ENCODE measurements at places on chromosomes 7 and 10.

GRCh38 chr10:72058989-72059842 is 29.1 kb downstream of the SPOCK2 start:
- DNase-seq: no peak

DNA sequence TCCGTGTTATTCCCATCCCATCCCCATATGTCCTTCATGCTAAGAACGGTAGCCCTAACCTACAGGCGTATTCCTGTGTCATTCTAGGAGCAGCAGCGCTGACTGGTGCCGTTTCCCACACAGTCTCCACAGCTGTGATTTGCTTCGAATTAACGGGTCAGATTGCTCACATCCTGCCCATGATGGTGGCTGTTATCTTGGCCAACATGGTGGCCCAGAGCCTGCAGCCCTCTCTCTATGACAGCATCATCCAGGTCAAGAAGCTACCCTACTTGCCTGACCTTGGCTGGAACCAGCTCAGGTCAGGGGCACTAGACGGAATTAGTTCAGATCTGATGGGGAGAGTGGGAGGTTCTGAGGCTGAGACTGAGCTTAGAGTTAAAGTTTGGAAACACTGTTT is 20.7 kb downstream of the FAM131B start:
- DNase-seq: no peak

DNA sequence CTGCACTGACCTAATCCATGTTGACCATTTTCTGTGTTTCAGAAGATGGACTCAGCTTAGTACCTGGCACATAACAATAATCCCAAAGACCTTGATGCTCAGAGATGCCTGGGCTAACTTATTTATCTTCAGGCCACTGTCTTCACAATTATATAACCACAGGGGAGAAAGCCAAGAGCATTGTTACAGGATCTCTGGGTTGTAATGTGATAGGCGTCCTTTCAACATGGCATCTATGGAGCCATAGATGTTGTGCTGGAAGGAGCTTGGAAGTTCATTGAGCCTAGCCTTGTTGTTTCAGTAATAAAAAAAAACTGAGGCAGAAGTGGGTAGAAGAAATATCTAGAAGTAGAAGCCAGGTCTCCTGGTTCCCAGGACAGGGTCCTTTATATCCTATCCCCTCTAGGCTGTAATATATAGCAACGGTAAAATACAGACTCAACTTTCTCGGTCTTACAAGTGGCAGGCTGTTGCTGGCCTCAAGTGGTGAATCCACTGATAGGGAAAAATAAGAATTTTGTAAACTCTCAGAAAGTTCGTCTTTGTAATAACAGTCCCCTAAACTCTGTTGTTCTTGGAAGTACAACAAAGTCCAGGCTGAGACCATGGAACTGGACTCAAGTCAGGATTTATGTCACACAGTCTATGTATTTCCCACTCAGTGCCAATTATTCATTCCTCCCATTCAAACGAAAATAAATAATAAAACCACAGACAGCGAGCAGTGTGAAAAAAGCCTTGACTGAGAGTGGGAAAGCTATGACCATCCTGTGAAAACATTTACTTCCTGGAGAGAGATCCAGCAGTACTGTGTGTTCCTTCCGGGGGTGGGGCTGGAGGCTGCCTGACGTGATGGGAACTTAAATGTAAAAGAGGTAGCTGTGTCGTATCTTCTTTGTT is 277.6 kb downstream of the REEP3 start:
- DNase-seq: no peak

- DNase-seq: no peak
Measured at GRCh38 chr10:35607475-35608327, 2.6 kb downstream of the GJD4 start.

DNA sequence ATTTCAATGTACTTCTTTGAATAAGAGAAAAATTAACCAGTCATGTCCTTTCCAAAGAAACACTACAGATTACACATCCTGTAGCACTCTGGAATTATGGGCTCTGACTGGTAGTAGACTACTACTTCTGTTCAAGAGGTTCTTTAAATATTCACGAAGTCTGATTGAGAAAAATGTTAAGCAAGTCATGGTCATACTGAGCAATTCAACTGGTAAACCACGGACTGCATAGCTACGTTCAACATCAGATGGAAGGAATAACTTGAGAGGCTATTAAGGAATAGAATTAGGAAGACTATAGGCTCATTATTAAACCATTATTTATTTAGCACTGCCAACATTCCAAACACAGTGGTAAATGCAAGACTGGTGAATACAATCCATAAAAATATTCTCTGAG is 160.8 kb downstream of the IMMP2L start:
- DNase-seq: no peak

- DNase-seq: no peak
Measured at GRCh38 chr7:1296356-1296981, 63.8 kb downstream of the UNCX start.

- no peak for DNase-seq
Measured at GRCh38 chr7:37982423-37982822, 62.0 kb downstream of the EPDR1 start.

GRCh38 chr10:101529725-101530553 is 58.1 kb downstream of the POLL start:
- peak; percentile 54 for DNase-seq

GRCh38 chr7:41628901-41629300 is 74.0 kb downstream of the INHBA start:
- no peak for DNase-seq

All from Caco-2 (cell line).